Neural progenitor cell (in vitro differentiated cells): ENCODE measurements at places on chromosomes 6 and 20. TPM values are rescaled to one million over a fixed set of nuclear protein-coding genes. Genes with fewer than 3 reads are reported as not detected.
A peak's percentile ranks its signal among the peaks of the same experiment; 100 is the strongest.

The PAK5 gene
- 1.6 and 1.9 TPM in 2 replicates for total RNA-seq

The DYNLT1 gene
- total RNA-seq: 71.1 and 82.8 TPM in 2 replicates

The PROCR gene
- total RNA-seq: 3.1 and 4.6 TPM in 2 replicates

The AKAP12 gene
- 60.8 and 81.3 TPM in 2 replicates for total RNA-seq

The SMOC2 gene
- 0.74 and 0.75 TPM in 2 replicates for total RNA-seq

DNA sequence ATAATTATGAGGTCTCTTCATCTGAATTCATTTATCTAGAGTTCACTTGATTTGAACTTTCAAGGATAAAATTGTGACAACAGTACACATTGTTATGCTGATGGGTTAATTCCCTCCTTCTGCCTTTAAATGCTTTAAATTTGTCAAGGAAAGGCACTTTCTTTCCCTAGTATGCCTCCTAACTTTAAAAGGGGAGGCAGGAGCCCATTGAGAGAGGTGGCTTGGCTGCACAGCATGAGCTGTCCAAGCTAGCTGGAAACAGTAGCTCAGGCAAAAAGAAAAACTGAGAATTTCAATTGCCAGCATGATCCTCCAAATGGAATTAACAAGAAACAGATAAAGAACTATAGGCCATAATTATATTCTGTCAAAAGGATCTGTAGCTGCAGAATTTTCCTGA, 243.3 kb upstream of the GRIK2 start:
- DNase-seq: peak; percentile 68

DNA sequence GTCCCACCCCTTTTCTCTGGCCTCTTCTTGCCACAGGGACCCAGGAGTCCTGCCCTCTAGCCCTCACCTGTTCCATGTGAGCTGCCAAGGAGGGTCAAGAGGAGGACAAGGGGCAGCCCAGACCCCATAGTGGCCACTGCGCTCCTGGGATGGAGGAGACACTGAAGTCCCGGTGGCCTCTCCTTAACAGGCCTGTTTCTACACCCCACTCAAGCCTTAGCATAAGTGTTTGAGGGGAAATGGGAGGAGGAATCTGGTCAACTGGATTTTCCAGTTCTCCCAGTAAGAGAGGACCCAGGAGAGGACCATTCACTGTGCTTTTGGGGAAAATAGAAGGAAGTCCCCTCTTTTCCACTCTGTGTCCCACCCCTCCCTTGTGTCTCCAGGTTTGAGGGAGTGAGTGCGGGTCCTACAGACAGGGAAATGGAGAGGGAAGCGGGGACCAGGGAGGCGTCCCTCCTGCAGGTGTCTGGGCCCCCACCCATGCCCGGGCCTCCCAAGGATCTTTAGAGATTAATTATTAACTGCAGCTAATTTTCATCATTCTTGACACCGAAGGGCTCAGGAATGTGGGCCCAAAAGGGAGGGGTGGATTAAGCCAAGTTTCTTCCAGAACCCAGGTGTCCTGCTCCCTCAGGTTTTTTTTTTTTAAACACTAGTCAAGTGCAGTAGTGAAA, at the start of gene SFTA2:
Gene SFTA2, minus strand, starts transcription at position 202 of the 677 bp plus-strand sequence. Its CDS starts 74 bp downstream, at position 128.
- DNase-seq: no peak

GRCh38 chr20:63046841-63047240, 40.1 kb upstream of the BHLHE23 start:
- no peak for DNase-seq

- peak; percentile 31 for DNase-seq
Observed at GRCh38 chr6:103516336-103516735, 1343.4 kb downstream of the HACE1 start.
